ENCODE measurements at places on chromosomes 12 and 14.

DNA sequence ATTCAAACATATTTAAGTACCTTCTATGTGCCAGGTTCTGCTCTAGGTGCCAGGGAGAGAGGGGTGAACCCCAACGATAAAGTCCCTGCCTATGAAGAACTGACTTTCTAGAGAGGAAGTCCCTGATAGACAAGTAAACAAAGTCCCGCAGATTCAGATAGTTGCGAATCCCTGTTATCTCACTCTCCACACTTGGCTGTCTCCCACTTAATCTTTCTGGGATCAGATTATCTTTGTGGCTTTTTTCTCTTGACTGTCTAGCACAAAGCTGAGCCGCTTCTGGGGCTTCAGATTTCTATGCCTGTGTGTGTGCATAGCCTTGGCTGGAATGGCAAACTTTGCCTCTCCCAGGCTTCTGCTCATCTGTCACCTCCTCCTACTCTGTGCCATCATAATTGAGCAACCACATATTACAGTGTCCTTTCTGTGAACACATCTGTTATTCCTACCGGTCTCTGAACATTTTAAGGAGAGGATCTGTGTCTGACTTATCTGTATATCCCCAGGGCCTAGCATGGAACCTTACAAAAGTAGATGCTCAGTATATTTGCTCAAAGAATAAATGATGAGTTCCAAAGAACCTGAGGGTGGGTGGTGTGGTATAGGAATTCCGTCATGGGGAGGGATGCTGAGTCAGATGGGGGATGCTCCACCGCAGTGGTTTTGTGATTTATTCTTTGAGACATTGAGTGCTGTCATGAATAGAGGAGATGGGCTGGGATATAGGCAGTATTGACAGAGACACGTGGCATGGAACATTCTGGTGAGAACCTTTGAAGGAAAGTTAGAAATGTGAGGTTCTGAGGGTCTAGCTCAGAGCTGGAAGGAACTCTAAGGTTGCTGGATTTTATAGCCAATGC, 28.5 kb downstream of the RGS6 start:
- no peak for DNase-seq

- DNase-seq = no peak
Measured at GRCh38 chr14:79254069-79254775, 957.1 kb downstream of the DIO2 start.

DNA sequence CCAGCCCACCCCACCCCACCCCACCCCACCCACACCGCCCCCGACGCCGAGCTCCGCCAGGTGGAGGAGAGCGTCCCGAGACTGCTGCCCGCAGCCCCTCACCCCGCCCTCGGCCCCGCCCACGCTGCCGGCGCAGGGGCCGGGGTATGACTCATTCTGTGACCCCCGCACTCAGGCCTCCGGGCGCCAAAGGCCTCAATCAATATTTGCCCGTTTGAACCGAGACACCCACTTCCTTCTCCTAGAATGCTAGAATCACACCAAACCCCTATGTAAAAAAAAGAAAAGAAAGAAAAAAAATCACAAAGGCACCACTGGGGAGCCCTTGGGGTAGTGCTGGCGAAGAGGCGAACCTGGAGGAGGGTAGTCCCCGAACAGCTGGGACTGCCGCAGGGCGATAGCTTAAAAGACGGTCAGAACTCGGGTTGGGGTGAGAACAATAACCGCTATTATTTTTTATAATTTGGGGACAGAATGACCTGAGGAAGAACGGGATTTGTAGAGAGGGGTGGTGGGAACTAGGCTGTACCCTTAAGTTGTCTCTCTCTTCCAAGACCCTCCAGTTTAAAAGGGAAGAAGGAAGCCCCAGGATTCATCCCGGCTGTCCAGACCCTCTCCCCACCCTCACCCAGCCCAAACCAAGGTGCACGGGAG, 894 bp downstream of the KRT8 start:
- peak; percentile 64 for DNase-seq

GRCh38 chr14:44763356-44763755, 198.4 kb downstream of the KLHL28 start:
- DNase-seq = no peak

DNA sequence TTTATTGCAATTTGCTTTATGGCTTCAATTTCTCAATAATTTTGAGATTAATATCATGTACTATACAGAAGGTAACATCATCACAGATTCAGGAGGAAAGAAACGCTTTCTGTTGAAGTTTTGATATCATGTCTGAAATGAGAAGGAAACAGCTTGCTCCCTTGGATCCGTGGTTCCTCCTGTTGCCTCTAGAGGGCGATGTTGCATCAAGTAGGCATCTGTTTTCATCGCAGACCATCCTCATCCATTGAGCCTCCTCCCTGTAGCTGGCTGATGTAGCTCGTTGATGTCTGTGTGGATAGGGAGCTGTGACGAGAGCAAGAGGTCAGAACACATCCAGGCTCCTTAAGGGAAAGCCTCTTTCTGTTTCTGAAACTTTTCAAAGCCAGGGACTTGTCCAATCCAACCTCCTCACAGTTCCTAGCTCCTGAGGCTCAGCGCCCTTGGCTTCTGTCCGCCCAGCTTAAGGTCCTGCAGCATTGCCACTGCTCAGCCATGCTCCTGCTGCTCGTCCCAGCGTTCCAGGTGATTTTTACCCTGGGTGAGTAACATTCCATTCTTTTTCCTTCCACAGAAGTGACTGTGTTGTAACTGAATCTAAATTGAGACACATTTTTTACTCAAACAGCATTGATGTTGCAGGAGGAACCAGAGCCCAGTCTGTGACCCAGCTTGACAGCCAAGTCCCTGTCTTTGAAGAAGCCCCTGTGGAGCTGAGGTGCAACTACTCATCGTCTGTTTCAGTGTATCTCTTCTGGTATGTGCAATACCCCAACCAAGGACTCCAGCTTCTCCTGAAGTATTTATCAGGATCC, 304.8 kb upstream of the OR4E1 start:
- DNase-seq = peak; percentile 26

DNA sequence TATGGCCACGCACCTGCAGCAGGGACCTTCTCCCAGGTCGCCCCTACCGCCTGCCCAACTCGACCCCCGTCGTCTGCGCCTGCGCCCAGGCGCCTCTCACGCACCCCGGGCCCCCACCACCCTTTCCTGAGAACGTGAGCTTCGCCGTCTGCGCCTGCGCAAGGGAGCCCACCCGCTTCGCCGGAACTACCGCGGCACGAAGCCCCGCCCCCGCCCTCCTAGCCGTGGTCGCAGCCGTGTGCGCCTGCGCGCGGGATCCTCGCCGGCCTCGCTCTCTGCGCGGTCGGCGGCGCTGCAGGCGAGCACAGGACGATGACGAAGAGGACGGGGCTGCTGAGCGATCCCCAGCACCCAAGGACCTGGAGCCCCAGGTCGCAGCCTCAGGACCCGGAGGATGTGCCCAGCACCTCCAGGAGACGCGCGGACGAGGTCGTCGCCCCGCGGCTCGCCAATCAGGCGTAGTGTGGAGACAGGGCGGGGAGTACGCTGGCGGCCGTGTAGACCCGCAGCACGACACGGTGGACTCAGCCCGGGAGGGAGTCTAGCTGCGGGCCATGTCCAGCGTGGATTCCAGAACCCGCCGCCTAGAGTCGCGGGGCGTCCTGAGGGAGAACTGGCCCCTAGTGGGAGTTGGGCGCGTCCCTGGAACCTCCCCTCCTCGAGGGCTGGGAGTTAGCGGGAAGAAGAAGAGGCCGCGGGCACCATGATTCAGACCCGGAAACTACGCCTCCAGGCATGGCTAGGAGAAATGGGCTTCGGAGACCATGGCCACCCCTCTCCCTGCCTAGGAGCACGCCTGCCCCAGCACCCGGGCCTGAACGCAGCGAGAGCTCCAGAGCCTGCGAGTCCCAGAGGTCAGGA, 1120.8 kb upstream of the TMEM132C start:
- no peak for DNase-seq

GRCh38 chr14:100786131-100786530, 39.8 kb upstream of the MEG3 start:
- no peak for DNase-seq

DNA sequence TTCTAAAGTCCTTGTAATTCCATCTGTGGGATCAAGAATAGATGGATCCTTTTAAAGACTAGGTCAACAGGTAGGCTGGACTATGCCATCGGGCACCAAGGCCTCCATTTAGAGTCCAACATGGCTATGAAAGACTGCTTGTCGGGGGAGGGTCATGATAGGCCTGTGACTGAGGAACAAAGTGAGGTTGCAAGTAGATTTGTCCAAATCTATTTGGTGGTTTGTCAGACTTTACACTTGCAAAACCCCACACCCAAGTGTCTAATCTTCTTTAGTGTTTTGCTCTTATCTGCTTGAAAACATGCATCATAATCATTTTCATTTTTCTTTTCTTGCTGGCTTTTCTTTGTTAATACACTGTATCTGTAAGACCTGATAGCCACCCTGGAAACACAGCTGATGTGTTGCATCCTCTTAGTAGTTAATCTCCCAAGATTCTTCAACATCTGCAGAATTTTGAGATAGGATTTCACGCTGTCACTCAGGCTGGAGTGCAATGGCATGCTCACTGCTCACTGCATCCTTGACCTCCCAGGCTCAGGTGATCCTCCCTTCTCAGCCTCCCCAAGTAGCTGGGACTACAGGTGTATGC, 50.3 kb downstream of the TDP1 start:
- no peak for DNase-seq

DNA sequence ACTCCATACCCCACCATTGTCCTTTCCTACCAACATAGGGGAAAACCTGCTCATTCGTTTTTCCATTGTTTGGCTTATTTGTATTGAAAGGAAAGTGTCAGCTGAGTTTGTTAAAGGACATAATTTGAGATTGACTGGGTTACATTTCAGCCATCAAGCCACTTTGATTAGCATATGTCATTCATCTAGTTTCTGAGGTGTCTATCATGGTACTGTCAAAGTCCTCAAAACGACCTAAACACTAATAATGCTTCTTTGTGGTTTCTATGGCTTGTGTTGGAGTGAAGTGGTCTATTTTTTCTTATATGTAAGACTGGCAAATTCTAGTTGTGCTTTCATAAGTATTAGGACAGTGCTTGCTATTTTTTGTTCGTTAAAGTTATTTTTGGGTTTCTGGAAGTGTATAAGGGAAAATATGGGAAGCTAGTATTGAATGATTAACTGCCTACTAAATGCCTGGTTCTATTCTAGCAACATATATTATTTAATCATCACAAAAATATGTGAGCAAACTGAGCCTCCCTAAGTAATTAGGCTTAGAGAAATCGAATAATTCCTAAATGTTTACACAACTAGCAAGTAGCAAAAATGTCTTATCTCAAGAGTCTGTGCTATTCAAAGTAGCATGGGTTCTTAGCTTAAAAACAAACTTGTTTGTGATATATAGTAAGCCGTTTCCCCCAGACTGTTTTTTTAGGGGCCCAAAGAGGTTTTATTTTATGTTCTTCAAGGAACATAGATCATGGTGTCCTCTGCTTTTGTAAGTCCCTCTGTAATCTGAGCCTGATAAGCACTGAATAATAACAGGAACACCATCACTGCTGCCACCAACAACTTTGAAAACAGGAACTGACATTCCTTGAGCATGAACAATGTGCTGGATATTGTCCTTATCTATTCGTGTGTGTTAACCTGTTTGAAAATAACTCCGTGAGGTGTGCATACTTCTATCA, 67.1 kb downstream of the DERA start:
- DNase-seq = no peak

GRCh38 chr14:75822522-75823141, 159.2 kb downstream of the TGFB3 start:
- DNase-seq = no peak

GRCh38 chr12:106416273-106416672, 58.7 kb downstream of the POLR3B start:
- DNase-seq = no peak

- DNase-seq = no peak
Measured at GRCh38 chr14:101600336-101600890, 39.1 kb downstream of the DIO3 start.

DNA sequence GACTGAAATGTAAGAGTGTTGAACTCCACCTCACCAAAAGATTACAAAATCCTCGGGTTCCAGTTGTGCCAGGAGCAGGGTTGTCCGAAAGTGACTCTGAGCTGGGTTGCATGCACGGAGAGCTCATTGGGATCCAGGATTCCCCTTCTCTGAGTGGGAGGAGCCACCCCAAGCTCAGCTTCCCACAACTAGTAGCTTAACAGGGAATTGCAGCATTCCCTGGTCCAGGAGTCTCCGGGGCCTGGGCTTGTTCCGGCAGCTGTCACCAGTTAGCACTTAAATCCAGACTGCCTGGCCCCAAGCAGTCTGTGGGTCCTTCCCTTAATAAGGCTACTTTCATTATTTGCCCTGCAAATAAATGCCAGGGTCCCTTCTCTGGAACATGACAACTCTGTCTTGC, 50.1 kb downstream of the CD9 start:
- DNase-seq = no peak

GRCh38 chr12:128261757-128262156, 5.2 kb upstream of the TMEM132C start:
- DNase-seq = no peak

DNA sequence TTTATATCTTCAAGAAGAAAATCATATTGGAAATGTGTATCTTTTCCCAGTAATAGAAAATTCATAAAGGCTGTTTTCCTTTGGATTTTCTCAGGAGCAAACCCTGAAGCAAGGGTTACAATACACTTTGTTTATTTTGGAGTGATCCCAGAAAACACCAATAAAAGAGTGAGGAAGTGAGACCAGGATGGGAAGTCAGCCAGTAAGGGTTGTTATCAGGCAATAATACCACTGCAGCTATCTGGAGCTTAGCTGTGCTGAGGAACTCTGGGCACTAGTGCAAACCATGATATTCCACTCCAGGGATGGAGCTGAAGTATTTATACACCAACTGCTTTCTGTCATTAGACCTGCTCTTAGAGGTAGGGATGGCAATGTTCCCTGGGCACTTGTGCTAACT, 1002.3 kb downstream of the FLRT2 start:
- no peak for DNase-seq

- DNase-seq = no peak
Measured at GRCh38 chr12:20055856-20056255, 312.5 kb upstream of the PDE3A start.

- no peak for DNase-seq
Measured at GRCh38 chr12:108352591-108352990, 13.5 kb upstream of the CMKLR1 start.
